ENCODE measurements at places on chromosomes 11 and 22.

DNA sequence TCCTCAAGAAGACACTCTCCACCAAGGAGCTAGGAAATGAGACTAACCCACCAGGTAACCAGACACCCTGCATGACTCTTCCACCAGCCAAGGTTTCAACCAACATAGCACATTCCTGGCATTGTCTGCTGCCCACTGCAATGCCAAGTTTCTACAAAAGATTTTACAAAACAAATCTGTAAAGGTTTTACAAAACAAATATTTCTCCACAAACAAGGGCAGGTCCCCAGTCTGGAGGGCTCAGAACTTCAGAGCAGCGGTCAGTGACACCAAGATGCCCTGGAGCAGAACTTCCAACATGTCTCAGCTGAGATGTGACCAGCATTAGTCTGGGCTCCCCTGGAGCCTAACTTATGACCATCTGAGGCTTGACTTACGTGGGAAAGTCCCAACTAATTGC lies 14.0 kb downstream of the GALNT18 start:
- DNase-seq, result no peak

GRCh38 chr11:76984743-76985142 lies 49.5 kb upstream of the B3GNT6 start:
- DNase-seq, result no peak

- no peak for DNase-seq
Observed at GRCh38 chr11:117220568-117220967, 11.3 kb downstream of the PCSK7 start.

DNA sequence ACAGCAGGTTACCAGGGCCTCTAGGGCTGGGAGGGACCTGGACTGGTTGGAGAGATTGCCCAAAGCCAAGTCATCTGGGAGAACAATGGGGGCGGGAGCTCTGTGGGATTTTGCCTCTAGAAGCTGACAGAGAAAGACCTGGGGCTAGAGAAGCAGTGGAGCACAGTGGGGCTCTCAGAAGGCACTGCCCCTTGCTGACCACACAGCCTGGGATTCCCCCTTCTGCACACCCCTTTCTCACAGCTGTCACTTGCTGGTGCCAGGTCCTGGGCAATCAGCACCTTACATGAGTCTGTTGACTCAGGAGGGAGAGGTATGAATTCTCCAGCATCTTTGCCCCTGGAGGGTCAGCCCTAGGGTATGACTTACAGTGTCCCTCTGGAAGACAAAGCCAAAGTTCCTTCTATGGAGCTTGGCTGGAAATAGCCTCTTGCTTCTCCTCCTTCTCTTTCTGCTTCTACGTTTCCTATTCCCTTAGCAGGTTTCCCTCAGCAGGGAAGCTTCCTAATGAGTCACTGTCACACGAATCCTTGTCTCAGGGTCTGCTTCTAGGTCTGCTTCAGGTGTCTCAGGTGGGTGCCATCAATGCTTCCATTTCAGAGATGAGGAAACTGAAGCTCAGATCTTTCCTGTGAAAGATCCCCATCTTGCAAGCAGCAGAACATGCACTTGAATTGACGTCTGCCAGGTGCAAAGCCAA lies 27.0 kb downstream of the GDPD5 start:
- no peak for DNase-seq

- no peak for DNase-seq
Observed at GRCh38 chr11:10514202-10514601, 26.8 kb downstream of the RNF141 start.

Measured in central memory CD4-positive, alpha-beta T cell (primary cell).